ENCODE measurements at places on chromosomes 11 and 22.
A peak's percentile ranks its signal among the peaks of the same experiment; 100 is the strongest.

DNA sequence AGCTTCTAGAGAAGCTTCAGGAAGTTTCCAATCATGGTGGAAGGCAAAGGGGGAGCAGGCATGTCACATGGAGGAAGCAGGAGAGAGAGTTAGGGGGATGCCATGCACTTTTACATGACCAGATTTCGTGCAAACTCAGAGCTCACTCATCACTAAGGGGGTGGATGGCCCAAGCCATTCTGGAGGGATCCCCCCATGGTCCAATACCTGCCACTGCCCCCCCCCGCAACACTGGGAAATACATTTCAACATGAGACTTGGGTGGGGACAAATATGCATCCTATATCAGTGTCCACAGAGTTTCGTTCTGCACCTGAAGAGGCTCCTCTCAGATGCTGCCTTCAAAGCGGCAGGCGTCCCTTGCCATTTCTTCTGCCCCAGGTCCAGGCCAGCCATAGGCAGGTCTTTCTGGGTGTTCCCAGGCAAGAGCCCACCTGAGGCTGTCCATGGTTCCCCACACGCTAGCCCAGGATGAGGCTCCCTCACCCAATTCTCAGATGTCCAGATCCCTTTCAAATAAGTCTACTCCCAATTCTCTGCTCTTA is 1344.3 kb downstream of the TBC1D22A start:
- DNase-seq, result no peak

DNA sequence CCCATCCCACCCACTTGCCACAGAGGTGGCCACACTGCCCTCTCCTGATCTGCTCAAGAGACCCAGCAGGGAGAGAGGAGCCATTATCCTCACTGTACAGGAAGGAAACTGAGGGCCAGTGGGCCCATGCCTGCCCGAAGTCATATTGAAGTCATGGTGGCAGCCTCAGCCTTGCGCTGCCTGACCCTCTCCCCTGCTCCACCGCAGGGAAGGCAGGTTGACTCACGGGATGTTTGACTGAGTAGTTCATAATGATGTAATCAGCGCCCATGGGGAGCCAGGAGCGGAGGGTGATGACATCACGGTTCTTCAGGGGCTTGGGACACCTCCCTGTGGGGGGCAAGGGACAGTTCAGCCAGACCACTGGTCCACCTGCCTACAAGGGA is 6.1 kb upstream of the ARAP1 start:
- DNase-seq, result no peak

DNA sequence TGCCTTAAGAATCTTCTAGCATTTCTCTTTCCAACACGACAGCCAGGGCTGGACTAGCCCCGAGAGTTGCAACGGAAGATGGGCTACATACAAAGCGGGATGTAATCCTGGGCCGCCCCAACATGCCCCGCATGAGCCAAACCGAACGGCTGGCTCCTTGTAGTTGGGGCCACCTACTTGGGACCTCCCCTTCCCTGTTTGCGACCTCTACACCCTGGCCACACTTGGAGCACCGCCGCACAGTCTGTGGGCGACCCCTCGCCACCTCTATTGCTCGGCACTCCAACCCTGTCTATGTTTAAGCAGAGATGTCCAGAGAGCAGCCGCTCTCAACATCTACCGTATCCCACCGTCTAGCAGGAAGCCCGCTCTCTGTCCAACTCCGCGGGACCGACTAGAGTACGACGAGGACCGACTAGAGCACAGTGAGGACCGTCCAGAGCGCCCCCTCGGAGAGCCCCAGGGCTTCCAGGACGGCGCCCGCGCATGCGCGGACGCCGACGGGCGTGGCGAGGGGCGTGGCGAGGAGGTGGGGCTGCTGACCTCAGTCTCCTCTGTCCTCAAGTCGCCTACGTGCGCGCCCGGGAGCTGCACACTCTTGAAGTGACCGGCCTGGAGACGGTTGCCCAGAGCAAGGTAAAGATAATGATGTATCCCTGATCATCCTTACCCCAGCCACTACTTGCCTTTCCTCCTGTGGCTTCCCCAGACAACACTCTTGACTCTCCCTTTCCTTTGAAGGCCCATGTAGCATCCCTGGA is 32.3 kb downstream of the NEAT1 start:
- peak; percentile 88 for DNase-seq

DNA sequence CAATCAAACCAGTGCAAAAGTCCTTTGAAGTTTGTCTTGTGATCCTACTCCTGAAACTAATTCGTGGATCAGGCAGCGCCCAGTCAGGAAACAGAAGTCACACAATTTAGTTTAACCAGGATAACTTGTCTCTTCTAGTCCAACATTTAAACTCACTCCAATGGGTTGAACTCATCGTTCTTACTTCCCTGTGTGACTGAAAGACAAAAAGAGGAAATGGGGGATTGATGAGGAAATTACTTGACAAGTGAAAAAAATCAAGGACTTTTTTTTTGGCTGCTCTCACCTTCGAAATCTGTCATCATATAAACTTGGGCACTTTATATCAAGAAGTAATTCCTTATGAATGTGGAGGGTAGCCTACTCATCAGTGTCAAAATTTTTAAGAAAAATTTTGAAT is 78.4 kb downstream of the HSD17B12 start:
- DNase-seq, result no peak

DNA sequence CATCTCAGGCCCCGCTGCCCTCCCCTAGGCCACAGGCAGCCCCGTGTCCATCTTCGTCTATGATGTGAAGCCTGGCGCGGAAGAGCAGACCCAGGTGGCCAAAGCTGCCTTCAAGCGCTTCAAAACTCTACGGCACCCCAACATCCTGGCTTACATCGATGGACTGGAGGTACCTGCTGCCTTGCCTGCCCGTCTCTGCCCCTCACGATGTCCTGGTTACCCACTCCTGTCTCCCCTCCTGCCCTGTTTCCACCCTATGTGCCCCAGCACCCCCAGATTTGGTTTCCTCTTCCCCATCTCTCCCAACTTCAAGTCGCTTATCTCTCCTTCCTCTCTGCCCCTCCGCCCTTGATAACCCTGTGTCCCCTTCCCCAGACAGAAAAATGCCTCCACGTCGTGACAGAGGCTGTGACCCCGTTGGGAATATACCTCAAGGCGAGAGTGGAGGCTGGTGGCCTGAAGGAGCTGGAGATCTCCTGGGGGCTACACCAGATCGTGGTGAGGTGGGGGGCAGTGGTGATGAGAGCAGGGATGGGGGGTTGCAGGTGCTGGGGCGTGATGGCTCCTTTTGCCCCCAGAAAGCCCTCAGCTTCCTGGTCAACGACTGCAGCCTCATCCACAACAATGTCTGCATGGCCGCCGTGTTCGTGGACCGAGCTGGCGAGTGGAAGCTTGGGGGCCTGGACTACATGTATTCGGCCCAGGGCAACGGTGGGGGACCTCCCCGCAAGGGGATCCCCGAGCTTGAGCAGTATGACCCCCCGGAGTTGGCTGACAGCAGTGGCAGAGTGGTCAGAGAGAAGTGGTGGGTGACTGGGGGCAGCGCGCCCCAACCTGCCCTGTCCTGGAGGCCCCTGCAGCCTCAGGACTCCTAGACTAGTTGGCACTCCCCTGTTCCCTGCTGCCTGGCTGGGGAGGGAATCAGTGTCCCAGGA is 930 bp downstream of the SCYL1 start:
- DNase-seq, result no peak

DNA sequence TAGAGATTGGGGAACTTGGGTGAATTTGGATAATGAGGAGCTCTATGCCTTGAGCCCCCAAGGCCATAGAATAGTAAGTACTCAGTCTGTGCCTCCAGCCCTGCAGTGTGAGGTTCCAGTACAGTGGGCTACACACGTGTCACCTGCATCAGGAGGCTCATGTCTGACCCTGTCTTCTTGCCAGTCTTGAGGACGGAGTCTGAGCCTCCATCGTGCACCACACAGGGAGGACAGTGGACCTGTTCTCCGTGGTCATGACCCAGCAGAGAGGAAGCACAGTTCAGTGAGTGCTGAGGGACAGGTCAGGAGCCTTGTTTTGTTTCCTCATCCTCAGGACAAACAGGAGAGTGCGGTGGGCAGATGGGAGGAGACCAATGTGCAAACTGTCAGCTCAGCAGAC is 30.8 kb downstream of the RPS13 start:
- DNase-seq, result no peak

- no peak for DNase-seq
Measured at GRCh38 chr11:120893440-120894201, 130.3 kb upstream of the TBCEL start.

- DNase-seq, result no peak
Measured at GRCh38 chr11:97638641-97639224, 1248.9 kb downstream of the JRKL start.

DNA sequence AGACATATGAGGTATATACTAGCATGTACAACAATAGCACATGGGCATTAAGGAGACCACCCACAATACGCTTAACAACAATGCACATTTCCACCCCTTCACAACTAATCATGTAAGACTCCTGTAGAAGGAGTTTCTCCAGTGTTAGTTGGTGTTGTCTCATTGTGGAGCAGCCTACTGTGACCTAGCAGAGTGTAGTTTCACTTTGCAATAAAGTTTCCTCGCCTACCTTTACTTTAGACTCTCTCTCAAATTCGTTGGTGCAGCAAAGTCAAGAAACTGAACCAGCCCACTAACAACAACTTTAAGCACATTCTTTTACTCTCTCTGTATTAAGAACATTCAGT is 863.6 kb downstream of the FAM181B start:
- no peak for DNase-seq

DNA sequence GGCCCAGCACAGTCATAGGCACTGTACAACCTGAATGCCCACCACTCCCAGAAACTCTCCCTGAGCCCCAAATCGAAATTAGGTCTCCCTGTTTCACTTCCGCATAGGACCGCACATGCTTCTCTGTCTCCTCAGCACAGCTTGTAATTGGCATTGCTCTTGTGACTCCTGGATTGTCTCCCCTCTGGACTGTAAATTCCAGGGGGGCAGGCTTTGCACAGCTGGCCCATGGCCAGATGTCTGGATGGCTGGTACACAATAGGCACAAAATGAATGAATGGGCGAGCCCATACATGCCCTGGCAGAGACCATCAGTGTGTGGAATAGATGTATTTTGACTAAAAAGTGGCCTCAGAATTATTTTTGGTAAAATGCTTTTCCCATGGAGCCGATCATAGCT is 63.3 kb upstream of the PHF21B start:
- no peak for DNase-seq
